B cell (primary cell): ENCODE measurements at places on chromosomes 11 and 22. TPM values are rescaled to one million over a fixed set of nuclear protein-coding genes. Genes with fewer than 3 reads are reported as not detected.

FAM83F gene
- 0.05 and 0.10 TPM in 2 replicates for total RNA-seq

DNA sequence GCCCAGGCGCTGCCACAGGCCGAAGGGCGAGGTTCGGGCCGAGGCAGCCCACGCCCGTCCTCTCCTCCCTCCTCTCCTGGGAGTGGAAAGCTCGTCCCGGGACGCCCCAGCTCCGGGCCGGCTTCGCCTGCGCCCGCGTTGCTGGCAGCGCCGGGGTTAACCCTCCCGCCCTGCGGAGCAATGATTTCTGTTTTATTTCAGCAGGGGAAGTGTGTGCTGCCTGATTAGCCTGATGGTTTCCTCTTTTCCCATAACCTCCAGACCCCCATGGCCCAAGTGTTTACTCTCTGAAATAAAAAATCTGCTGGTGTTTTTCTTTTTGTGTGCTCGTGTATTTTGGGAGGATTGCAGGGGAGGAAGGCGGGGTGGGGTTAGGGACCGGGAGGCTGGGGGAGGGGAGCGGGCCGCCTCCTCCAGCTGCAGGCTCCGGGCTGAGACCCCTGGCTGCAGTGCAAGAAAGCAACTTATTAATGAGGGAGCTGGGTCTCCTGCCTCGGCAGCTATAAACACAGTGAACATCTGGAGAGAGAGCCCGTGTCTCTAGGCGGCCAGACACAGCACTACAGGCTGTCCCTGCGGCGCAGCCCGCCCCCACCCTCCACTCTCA lies 38.6 kb downstream of the ETS1 start:
- H3K4me3 ChIP-seq: peak overlapping the region; percentile 44
- peaks cover 75% of the 10 kb centered on the region for H3K4me1 ChIP-seq
- DNase-seq: peak; percentile 68
- no peaks in the 10 kb centered on the region for H3K36me3 ChIP-seq
- H3K27me3 ChIP-seq: no peaks in the 10 kb centered on the region

BBS1 gene
- total RNA-seq: 52.5 and 56.3 TPM in 2 replicates

- H3K4me3 ChIP-seq: no peak overlapping the region
- H3K27me3 ChIP-seq: no peaks in the 10 kb centered on the region
- no peaks in the 10 kb centered on the region for H3K36me3 ChIP-seq
- peak overlapping the region; percentile 63 for H3K27ac ChIP-seq
- DNase-seq: no peak
These were observed 39.0 kb downstream of the IGLL5 start for GRCh38 chr22:22926370-22927195.

- H3K36me3 ChIP-seq: peaks cover 90% of the 10 kb centered on the region
These were observed 13.2 kb downstream of the RAC2 start for GRCh38 chr22:37230673-37231405.

GRCh38 chr11:94786264-94787126 lies 18.3 kb downstream of the AMOTL1 start:
- peak; percentile 30 for DNase-seq
- H3K27ac ChIP-seq: no peak overlapping the region
- H3K4me1 ChIP-seq: no peaks in the 10 kb centered on the region
- H3K36me3 ChIP-seq: no peaks in the 10 kb centered on the region
- no peak overlapping the region for H3K4me3 ChIP-seq

DNA sequence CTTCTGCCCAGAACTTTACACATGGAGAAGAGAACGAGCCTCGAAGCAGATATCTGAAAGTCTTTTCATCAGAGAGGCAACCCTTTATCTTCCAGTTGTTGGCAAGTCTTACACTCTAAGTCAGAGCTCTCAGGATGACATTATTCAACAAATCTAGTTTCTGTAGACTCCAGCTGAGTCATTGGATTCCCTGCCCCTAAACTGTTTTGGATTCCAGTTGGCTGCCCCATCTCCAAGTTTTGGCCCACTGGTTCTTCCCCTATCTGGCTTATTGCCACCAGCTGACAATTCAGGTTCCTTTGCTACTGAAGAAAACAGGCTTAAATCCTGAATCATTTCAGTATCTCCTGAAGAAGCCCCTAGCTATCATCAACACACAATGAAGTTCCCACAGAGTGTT lies 14.2 kb downstream of the SAAL1 start:
- H3K27ac ChIP-seq: no peak overlapping the region
- peaks cover 28% of the 10 kb centered on the region for H3K36me3 ChIP-seq
- no peaks in the 10 kb centered on the region for H3K27me3 ChIP-seq
- no peak for DNase-seq

DNA sequence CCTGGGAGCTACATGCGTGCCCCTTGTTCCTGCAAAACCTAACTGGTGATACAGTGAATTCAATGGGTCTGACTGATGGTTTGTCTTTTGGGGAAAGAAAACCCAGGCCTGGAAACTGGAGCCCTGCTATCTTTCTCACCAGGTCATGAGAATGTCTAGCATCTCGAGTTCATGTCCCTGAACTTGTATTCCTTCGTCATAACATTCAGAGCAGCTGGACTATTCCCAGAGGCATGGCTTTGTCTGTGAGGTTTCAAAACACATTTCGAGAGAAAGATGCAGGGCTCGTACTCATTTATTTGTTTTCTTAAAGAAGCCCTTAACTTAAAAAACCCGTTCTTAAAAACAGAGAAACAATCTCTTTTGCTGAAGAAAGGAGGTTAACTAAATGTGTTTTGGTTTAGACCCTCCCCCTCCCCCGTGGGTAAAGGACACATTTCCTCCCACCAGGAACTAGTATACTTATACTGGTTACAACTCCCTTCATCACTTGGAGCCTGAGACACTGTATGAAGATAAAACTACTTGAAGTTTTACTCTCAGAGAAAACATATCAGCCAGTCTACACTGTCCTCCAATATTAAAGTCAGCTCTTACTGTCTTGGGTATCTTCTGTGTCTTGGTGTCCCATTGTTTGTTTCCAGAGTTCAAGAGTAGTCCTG lies 43.2 kb downstream of the ME3 start:
- H3K27me3 ChIP-seq: no peaks in the 10 kb centered on the region
- H3K27ac ChIP-seq: no peak overlapping the region
- no peak overlapping the region for H3K4me3 ChIP-seq
- no peaks in the 10 kb centered on the region for H3K36me3 ChIP-seq
- DNase-seq: no peak

- H3K4me3 ChIP-seq: peak overlapping the region; percentile 84
- no peaks in the 10 kb centered on the region for H3K27me3 ChIP-seq
- DNase-seq: no peak
- peaks cover 8% of the 10 kb centered on the region for H3K36me3 ChIP-seq
- peak overlapping the region; percentile 98 for H3K27ac ChIP-seq
These were observed 452 bp downstream of the BIRC3 start for GRCh38 chr11:102317768-102318103.

RAG2 gene
- total RNA-seq: not detected in 2 replicates

FREY1 gene
- 6.5 and 6.6 TPM in 2 replicates for total RNA-seq

CALCA gene
- not detected in 2 replicates for total RNA-seq

DNA sequence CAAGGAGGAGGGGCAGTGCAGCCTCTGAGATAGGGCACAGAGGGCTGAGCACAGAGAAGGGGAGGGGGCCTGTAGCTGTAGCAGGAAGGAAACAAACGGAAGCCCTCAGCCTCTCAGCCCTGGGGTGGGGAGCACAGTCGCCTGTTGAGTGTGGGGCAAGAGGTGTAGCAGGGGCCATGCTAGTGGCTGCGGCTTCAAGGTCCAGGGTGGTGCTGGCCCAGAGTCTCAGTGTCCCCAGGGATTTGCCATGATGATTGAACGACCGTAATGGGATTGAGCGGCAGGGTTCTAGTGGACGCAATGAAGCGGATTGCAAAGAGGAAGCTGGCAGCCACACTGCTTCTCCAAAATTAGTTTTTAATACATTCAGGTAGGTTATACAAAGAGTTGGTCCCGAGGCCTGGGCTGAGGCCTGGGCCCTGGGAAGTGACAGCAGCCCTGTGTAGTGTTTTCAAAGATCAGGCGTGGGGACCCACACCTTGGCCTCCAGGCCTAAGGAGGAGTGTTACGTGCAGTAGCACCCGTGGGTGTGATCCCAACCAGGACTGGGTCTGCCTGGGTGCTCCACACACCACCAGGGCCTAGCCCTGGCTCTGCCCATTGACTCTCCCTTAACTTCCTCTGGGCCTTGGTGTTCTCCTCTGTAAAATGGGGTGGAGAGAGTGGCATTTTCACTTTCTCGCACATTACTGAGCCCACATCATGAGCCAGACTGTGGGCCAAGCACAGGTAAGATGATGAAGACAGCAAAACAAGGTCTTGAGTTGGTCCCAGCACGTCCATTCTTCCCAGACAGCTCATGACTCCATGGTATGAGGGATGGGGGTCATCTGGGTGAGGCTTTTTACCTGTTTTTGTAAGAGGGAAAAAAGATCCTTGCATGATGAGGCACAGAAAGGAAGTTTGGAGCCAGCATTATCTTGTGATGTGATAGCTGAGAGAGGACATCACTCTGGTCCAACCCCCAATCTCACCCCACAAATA lies 13.1 kb downstream of the LRRC32 start:
- H3K4me3 ChIP-seq: no peak overlapping the region
- H3K27me3 ChIP-seq: no peaks in the 10 kb centered on the region
- H3K27ac ChIP-seq: no peak overlapping the region
- no peaks in the 10 kb centered on the region for H3K36me3 ChIP-seq

DNA sequence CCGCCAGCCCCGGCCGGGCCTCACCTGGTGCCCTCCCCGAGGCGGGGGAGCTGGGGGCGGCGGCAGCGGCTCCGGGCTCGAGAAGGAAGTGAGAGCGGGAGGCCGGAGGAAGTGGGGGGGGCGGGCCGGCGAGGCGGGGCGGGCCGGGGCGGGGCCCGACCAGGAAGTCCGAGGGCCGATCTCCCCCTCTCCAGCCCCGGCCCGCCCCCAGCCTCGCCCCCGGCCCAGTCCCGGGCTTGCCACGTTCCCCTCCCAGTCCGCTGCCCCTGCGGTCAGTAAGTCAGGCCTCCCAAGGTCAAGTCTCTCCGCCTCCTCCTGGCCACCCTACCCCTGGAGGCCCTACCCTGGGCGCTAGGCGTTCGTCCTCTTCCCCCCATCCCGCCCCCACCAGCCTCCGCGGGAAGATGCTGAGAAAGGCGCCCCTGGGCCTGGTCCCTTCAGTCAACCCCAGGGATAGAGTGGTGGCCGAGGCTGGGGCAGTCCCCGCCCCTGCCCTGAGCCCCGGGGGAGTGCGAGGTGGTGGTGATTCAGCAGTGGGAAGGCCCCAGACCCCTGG lies at the start of gene RHOG:
Gene RHOG (minus strand): TSS at position 90 of the 556 bp plus-strand sequence. CDS start 12,821 bp downstream, outside the sequence.
- peak within 1 kb of the TSS; percentile 73 for H3K4me3 ChIP-seq
- peak; percentile 87 for DNase-seq

GRCh38 chr11:127815331-127815730 lies 772.0 kb downstream of the ETS1 start:
- no peak overlapping the region for H3K27ac ChIP-seq
- no peaks in the 10 kb centered on the region for H3K36me3 ChIP-seq
- H3K4me1 ChIP-seq: no peaks in the 10 kb centered on the region
- no peak overlapping the region for H3K4me3 ChIP-seq

GRCh38 chr11:8686325-8686724 lies 3.7 kb downstream of the RPL27A start:
- no peak for DNase-seq
- H3K36me3 ChIP-seq: peaks cover 3% of the 10 kb centered on the region
- H3K27ac ChIP-seq: no peak overlapping the region
- H3K27me3 ChIP-seq: no peaks in the 10 kb centered on the region
- peaks cover 45% of the 10 kb centered on the region for H3K4me1 ChIP-seq

DNA sequence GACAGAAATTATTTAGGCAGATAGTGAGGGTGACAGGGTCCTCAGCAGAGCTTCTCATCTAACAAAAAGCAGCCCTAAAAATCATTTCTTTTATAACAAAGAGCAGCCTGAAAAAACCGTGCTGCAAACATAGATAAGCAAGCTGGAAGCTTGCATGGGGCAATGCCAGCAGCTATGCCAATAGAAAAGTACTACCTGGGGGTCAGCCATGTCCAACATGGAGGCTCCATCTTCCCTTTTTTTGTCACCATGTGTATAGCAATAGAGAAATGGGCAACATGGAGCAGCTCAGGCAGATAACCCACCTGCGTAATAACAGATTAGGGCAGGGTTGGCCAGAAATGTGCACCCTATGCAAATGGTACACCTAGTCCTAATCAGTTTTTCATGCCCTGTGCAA lies 57.4 kb upstream of the IGLL5 start:
- H3K27me3 ChIP-seq: no peaks in the 10 kb centered on the region
- no peak overlapping the region for H3K27ac ChIP-seq
- no peaks in the 10 kb centered on the region for H3K36me3 ChIP-seq

DNA sequence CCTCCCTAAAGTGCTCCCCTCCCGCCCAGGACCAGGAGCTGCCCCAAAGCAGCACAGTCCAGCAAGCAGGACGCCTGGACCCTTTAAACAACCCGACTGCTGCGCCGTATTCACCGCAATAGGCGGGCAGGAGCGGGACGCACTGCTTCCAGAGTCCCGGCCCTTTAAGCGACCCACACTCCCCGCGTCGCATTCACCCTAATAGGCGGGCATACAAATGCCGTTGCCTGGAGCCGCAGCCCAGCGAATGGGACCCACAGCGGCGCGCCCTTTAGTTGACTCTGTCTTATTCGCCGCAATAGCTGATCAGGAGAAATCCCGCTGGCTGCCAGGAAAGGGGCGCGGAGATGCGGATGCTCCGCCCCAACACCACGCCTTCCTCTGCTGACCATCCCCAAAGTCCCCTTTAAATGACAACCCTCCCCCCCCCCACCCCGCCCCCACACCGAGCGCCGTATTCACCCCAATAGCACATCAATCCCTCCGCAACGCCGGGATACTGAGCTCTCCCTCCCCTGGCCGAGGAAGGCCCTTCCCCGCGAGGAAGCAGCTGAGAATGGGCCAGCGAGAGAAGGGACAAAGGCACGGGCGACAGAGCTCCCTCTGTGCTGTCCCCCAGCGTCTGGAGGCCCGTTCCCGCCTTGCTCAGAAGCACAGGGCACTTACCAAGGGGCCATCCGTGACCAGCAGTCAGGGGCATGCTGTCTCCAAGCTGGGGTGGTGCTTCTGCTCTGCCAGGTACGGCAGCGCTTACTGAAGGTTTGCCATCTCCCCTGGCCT lies 4.7 kb downstream of the OSBPL5 start:
- H3K27ac ChIP-seq: no peak overlapping the region
- peaks cover 13% of the 10 kb centered on the region for H3K27me3 ChIP-seq
- no peaks in the 10 kb centered on the region for H3K36me3 ChIP-seq
- DNase-seq: no peak

DNA sequence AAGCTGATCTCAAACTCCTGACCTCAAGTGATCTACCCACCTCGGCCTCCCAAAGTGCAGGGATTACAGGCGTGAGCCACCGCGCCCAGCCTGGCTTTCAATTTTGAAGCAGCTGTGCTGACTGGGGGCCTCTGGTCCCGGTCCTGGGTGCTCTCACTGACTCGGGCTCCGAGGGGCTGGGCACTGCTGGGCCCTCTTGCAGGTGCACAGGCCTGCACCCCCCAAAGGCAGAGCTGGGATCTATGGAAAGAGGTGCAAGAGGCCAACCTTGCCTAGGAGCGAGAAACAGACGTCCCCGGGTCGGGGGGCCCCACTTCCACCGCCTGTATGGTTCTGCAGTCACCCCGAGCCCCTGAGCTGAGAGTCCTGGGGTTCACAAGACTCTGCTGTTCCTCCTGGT lies 33.2 kb downstream of the KIAA0930 start:
- no peaks in the 10 kb centered on the region for H3K27me3 ChIP-seq
- H3K27ac ChIP-seq: no peak overlapping the region
- DNase-seq: no peak
